ENCODE measurements at places on chromosomes 3 and 15.

DNA sequence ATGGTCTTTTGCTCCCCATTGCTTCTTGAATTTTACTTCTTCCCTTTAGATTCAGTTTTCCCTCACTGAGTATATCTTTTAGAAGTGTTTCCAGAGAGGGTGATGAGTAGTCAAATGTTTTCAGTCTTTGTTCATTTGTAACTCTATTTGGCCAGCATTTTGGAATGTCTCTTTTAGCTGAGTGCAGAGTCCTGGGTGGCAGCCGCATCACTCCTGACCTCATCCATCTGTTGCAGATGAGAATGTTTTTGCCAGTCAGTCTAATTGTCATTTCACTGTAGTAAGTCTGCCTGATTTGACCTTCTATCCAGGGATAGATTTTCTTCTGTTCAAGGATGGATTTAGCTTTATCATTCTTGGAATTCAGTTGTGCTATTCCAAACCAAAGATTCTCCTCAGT is 7.3 kb downstream of the SRPRB start:
- DNase-seq, result no peak

DNA sequence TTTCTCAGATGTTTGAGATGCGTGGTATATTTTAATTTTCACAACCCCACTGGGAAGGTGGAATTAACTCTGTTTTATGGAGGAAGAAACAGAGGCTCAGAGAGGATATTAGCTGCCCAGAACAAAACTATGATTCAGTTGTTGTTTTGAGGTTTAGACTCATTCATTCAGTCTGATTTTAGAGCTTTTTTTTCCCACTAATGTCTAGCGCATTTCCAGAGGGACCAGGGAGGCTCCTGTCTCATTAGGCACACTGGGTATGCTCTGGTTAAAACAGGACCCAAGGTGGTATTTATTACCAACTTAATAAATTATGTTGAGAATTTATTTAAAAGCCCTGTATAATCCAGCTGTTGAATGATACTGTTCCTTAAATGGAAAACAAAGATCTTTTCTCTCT is 272.0 kb upstream of the RGMA start:
- DNase-seq, result no peak

DNA sequence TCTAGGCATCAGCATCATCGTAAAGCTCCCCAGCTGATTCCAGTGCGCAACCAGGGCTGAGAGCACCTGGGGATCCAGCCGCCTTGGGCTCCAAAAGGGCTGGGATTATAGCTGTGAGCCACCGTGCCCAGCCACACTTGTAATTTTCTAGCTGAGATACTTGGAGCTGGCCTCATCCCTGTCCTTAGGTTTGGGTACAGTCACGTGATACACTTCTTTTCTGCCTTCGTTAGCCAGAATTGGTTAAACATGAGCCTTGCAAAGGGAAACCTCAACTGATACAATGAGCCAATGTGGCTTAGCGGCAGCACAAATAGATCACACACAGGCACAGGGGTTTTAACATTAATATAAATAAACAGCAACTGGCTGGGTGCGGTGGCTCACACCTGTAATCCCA is 69.8 kb upstream of the GCNT3 start:
- DNase-seq, result no peak

- no peak for DNase-seq
Measured at GRCh38 chr15:34853001-34853758, 57.8 kb upstream of the ACTC1 start.

GRCh38 chr3:67109651-67110204 is 111.6 kb downstream of the KBTBD8 start:
- peak; percentile 55 for DNase-seq

DNA sequence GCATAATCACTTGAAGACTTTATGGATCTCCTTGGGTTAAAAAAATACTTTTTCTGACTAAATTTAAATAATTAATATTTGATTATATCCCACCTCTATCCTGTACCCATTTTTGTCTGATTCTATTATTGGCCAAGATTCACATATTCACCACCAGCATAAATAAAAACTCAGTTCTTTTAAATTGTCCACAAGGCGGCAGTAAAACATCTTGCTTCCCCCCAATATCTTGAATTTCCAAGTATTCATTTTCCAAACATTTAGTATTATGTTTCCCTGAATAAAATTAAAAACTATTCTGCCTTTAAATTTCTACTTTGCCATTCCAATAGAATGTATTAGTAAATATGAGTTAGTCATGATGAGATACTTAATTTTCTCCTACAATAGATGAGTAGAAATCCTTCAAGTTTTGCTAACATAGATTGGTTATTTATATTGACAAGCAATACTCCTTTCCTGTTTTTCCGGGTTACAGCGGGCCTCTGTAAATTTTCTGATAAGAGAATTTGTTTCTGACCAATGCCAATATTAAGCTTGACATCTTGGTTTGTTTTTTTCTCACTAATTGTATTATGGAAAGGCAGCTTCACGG is 218.7 kb upstream of the MDFIC2 start:
- DNase-seq, result no peak

DNA sequence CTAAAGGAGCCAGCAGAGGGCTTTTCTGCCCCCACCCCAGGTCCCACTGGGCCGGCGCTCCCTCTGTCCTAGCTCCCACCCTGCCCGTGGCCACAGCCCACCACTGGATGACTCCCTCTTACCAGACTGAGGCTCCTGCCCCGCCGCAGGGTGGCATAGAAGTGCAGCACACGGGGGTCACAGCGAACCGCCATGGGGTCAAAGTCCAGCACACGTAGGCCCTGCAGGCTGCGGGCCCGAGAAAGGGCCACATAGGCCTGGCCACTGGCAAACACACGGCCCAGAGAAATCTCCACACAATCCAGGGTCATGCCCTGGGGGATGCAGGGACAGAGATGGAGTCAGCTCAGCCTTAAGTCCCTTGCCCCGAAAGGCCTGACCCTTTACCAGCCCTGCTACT is 9.0 kb downstream of the PIF1 start:
- DNase-seq, result no peak

DNA sequence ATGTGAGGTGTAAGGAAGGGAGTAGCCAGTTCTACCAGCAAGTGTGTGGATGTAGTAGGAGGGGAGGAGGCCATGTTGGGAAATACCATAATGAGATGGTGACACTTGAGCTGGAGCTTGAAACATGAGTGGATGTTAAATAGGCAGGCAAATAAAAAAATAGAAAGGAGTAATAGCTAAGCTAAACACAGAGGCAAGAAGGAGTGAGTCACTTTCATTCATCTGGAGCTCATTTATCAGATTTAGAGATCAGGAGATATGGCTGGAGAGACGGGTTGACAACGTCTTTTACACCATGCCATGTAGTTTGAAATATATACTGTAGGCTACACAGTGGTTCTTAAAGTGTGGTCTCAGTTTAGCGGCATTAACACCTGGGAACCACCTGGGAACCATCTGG is 390.5 kb downstream of the DIPK2A start:
- DNase-seq, result no peak

- DNase-seq, result no peak
Measured at GRCh38 chr3:150220041-150220440, 188.1 kb upstream of the TSC22D2 start.

DNA sequence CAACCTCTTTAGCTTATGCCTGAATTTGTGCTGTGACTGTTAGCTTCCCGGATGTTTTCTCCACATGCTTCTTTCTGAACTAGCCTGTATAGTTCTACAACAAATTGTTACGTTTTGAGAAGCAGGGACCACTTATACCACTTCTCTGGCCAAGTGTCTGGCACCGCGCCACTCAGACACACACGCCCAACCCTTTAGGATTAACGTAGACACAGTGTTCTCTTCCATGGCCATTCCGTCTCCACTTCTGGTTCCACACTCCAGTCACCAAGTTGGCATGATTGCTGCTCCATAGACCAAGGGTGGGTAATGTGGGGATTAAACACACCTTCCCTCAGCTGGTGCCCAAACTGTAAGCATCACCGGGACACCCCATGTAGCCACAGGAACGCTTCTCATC is 755 bp upstream of the TMEM108 start:
- no peak for DNase-seq

GRCh38 chr3:66904831-66905493 is 93.1 kb upstream of the KBTBD8 start:
- no peak for DNase-seq

- no peak for DNase-seq
Measured at GRCh38 chr15:48332642-48333034, 1.4 kb downstream of the DUT start.

GRCh38 chr15:100193277-100193860 is 148.4 kb downstream of the ADAMTS17 start:
- DNase-seq, result no peak

- DNase-seq, result peak; percentile 55
Measured at GRCh38 chr3:47520756-47521155, 7.2 kb upstream of the ELP6 start.

DNA sequence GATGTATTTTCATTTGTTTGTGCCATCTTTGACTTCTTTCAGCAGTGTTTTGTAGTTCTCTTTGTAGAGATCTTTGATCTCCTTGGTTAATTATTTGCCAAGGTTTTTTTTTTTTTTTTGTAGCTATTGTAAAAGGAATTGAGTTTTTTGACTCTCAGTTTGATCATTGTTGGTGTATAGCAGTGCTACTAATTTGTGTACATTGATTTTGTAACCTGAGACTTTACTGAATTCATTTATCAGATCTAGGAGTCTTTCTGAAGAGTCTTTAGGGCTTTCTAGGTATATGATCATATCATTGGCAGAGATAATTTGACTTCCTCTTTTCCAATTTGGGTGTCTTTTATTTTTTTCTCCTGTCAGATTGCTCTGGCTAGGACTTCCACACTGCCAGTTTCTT is 42.2 kb upstream of the POMGNT2 start:
- DNase-seq, result no peak

GRCh38 chr3:27360113-27361078 is 8.8 kb downstream of the NEK10 start:
- DNase-seq, result no peak

- DNase-seq, result no peak
Measured at GRCh38 chr15:93829115-93829870, 402.1 kb upstream of the MCTP2 start.

DNA sequence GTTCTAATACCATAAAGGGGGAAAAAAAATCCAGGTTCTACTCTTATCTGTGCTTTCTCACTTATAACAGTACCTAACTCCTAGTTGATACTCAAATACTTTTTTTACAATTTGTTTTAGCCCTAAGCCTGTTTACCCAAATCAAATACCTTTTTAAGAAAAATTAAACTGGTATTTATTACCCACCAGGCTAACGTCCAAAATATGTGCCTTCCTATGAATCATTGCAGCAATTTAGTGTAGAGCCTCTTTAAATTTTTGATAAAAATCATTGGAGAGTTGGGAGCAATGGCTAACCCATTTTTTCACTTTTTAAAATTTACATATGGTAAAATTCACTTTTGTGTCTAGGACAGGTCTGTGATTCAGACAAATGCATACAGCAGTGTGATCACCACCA is 27.9 kb downstream of the FILIP1L start:
- no peak for DNase-seq

DNA sequence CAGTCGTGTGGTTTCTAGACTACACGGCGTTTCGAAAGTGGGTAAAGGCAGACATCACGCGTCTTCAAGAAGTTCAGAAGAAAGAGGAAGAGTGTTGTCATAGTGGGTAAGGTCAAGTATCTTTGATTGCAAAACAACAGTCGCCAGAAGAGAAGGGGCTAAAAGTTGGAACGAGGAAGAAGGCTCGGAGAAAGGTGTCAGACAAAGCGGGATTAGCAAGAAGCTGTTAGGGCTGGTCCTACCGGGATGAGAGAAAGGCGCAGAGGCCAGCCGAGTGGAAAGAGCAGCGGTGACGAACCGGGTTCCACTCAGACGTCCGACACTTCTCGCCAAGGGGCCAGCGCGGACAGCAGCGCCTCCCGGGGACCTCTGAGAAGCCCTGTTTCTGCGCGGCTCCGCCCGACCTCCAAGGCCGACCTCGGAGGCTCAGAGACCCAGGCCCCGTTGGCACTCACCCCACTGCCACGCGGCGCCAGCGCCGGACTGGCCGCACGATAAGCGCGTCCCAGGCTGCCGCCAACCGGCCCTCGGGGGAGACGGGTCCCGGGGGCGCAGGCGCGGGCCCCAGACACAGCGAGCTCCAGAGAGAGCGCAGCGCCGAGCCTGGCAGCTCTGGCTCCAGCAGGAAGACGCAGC is 436 bp downstream of the ADPGK start:
- no peak for DNase-seq
